ENCODE measurements at places on chromosomes 16 and 17.

DNA sequence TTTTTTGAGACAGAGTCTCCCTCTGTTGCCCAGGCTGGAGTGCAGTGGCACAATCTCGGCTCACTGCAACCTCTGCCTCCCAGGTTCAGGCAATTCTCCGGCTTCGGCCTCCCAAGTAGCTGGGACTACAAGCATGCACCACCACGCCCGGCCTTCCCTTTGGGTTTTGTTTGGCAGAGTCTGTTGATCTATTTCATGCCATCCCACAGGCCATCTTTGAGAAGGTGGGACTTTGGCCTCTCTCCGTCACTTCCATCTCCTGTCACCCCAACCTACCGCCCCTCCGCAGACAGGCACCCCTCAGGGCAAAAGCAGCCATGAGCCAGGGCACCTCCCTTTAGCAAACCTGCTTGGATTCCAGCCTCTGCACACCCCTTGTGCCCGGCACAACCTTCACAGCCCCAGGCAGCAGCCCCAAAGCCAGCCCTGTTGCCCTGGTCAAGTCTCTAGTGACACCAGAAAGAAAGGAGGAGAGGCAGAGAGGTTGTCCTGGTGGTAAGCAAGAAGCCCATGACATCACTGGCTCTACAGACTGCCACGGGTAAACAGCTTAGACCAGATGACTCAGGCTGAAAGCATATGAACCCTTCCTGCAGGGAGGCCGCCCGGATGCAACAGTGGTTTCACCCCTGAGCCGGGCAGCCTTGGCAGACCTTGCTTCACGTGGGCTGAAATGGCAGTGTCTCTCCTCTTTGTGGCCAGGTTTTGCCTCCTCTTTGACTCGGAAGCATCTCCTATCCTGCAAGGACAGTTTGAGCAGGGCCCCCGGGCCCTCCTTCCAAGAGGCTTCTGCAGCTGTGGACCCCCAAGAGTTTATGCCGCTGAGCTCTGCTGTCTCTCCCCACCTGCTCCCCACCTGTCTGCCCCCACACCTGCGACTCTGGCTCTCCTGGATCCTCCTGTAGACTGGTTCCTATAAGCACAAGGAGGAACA lies 8.1 kb upstream of the TIMP2 start:
- DNase-seq, result peak; percentile 37

DNA sequence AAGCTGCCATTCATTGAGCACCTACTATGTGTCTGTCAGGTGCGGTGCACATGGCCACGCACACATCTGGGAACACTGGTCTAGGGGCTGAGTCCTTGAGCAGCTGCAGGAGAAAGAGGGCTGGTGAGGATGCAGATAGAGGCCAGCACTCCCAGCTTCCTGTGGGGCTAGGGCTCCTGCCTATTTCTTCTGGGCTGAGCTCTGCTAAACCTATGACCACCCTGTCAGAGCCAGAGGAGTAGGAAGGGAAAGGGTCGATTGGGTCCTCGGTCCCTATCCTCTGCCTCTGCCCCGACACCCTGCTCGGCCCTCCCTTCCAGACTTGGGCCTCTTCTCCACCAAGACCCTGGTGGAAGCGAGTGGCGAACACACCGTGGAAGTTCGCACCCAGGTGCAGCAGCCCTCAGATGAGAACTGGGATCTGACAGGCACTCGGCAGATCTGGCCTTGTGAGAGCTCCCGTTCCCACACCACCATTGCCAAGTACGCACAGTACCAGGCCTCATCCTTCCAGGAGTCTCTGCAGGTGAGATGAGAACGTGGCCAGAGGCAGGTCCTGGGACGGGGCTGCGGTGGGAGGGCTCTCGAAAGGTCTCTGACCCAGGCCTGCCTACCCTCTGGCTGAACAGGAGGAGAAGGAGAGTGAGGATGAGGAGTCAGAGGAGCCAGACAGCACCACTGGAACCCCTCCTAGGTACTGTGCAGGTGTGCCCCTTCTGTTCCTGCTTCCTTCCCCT lies 4.0 kb upstream of the TMEM88 start:
- no peak for DNase-seq

DNA sequence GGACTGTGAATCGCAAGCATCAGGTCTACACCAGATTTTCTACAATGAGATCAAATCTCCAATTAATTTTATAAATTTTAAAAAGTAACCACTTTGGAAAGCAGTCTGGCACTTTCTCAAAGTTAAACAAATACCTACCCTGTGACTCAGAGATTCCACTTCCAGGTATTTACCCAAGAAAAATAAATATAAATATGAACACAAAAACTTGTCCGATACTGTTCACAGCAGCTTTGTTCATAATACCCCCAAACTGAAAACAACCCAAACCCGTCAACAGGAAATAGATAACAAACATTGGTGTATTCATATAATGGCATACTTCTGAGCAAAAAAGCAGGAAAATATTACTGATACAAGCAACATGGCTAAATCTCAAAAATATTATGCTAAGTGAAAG lies 12.1 kb downstream of the ZDHHC7 start:
- DNase-seq, result no peak

DNA sequence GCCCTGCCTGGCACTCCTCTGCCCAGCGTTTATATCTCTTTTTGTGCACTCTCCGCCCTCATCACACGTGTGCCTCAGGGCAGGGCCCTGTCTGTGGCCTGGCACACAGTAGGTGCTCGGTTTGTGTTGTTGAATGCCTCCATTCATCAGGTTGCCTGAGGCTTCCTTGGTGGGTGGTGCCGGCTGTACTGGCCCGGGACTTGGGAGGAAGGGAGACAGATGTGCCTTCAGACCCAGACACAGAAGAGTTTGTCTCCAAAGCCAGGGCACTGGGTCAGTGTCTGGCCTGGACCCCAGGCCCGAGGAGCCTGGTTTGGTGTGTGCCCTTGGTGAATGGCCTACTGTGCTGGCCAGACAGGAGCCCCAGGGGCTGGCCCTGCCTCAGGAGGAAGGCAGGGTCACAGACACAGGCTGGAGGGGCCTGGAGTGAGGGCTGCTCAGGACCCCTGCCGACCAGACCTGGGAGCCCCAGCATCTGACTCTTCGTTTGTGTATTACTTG lies 71.6 kb downstream of the RAI1 start:
- no peak for DNase-seq

DNA sequence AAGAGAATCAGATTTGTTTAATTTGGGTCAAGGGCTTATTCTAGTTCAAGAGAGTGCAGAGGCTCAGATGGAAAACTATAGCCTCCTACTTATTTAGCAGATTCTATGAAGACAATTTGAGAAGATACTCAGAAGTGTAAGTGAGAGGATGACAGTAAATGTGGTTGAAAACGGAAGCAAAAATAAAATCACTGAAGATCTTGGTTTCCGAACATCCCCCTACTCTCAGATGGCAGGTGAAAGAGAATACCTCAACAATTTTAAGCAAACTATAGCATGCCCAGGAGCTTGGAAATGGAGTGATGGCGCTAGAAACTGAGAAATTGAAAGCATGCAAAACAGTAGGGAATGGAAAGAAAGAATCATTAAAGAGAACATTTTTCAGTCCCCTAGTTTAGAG lies 705.5 kb upstream of the CDH8 start:
- no peak for DNase-seq

DNA sequence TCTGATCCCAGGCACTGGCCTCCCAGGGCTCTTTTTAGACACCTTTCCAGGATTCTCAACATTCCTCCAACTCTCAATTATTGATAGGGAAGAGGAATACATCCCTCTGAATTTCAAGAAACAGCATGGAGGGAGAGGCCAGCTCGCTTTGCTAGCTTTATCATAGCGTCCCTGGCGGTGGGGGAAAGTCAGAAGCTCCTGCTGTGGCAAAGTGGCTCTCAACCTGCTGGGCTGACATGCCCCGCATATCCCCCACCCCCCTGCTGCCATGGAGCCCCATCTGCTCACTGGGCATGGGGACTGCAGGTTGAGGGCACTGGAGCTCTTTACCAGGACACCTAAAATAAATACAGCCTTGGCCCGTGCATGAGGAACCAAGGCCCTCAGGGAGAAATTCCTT lies 140.3 kb downstream of the SLC39A11 start:
- DNase-seq, result no peak

- no peak for DNase-seq
Measured at GRCh38 chr17:19330271-19330670, 32.3 kb downstream of the B9D1 start.

GRCh38 chr16:8796469-8797363 lies 723 bp downstream of the TMEM186 start:
- DNase-seq, result no peak

GRCh38 chr17:76567634-76568432 lies 17.8 kb downstream of the ST6GALNAC2 start:
- no peak for DNase-seq

DNA sequence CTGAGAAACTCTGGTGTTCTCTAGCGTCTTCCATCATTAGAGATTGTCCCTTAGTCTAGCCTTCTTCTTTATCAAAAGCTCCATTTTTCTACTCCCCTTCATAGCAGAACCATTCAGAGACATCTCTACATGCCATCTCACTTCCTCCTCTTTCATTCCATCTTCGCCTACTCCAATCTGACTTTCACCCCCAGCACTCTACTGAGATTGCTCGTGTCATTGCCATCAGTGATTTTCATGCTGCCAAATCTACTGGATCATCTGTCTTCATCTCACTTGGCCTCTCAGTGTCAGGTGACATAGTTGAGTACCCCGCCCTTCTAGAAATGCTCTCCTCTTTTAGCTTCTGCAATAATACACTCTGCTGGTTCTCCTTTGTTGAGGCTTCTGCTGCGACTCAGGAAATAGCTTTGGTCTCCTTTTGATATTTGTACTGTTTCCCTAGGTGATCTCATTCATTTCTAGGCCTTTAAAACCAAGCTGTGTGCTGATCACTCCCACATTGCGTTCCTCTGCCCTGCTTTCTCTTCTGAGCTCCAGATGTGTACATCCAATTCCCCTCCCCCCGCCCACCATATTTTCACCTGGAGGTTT lies 119.1 kb downstream of the FTO start:
- no peak for DNase-seq

- DNase-seq, result no peak
Measured at GRCh38 chr16:57834936-57835335, 32.6 kb upstream of the KIFC3 start.

DNA sequence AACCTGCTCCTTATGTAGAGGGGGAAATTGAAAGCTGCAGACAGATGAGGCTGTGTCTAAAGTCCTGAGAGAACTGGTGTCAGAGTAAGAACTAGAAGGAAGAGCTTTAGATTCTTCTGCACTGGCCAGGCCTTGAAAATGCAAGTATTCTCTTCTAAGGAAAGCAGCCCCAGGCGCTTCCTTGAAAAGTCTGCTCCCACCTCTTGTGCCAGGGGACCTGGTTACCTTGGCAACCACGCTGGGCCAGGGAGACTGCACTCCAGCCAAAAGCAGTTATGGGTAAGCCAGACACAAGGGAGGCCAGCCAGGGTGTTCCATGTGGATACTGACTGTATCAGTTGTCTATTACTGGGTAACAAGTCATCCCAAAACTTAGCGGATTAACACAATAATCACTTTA lies 228.6 kb upstream of the SDK2 start:
- DNase-seq, result no peak

DNA sequence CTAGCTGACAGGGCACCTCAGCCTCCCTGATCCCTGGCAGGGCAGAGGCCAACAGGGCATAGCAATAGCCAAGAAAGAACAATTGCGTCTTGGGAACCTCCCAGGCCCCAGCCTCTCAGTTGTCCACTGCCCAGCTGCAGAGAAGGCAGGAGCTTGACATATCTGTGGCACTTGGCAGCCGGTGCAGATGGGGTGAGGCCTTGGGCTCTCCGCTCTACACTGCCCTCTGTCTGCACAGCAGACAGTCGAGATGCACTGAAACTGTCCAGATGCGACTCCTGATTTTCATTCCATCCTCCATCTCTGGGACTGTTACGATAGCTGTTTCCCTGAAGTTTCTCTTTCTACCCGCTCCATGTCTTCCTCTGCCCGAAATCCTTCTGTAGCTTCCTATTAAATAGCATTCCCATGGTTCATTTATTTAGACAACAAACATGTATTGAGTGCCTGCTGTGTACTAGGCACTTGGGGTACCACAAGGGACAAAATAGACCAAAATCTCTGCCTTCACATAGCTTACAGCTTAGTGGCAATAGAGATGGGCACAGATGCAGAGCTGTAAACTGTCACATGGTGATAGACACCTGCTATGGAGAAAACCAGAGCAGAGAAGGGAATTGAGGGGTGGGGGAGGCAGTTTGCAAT lies 3.3 kb downstream of the POLR3E start:
- peak; percentile 20 for DNase-seq

GRCh38 chr17:80948019-80948975 lies 43.3 kb upstream of the CHMP6 start:
- DNase-seq, result no peak

- DNase-seq, result no peak
Measured at GRCh38 chr17:1182811-1183170, 3.0 kb upstream of the ABR start.

DNA sequence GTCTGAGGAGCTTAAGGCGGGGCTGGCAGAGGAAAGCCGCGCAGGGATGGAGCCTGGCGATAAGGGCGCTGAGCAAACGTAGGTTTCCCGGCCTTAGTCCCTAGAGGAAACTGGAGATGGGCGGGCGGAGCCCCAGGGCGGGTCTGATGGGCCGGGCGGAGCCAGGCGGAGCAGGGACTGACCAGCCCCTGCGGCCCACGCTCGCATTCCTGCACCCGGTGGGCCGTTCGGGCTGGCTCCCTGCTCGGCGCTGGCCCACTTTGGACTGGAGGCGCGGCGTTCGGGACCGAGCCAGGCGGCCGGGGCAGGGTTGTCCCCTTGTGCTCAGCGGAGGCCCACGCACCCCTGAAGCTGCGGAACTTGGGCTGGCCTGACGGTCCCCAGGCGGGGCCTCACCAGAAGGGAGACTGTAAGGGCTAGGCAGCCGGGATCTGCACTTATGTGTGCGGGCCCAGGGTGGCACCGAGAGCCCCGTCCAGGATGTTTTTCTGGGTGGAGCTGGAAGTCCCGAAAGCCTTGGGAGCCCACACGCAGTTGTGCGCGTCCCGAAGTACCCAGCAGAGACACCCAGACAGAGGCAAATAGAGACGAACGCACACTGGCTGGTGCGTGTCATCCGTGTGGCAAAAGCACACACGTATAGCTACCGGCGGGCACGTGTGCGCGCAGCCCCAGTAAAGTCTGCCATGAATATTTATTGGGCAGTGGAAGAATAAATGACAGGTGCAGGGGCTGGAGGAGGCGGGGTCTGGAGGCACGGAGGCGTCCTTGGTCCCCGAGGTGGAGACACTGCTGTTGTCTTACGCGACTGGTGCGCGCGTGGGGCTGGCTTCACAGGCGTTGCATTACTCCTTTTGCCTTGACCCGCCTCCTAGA lies 1.4 kb downstream of the PYDC1 start:
- no peak for DNase-seq

DNA sequence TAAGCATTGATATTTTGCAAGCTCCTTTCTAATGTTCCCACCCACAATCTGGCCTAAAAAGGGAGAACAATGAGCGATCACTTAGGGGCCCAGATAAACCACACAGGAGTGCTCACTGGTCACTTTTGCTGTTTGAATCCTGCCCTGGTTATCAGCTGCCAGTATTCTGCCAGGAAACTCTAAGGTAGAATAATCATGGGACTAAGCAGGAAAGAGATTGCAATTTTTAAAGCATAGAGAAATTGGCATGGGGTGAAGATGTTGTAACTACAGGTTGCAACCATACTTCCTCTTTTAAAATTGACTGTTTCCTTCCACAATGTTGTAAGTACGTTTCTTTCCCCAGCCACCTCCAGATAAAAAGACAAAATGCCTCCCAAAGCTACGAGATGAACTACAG lies 251.2 kb upstream of the CDH11 start:
- DNase-seq, result no peak

Measured in stimulated activated CD8-positive, alpha-beta memory T cell treated with anti-CD3 and anti-CD28 coated beads, Interleukin-15, amount 100 ng/mL, for 48 hours (primary cell).